Psoas muscle (tissue), 8 donors: ENCODE measurements at places on chromosomes 7 and 10. TPM values are rescaled to one million over a fixed set of nuclear protein-coding genes. Genes with fewer than 3 reads are reported as not detected.

- DNase-seq: no peak
Measured at GRCh38 chr7:81790686-81791085, 20.8 kb upstream of the HGF start.

GRCh38 chr7:124349443-124349842, 316.6 kb upstream of the TMEM229A start:
- no peak for DNase-seq

DNA sequence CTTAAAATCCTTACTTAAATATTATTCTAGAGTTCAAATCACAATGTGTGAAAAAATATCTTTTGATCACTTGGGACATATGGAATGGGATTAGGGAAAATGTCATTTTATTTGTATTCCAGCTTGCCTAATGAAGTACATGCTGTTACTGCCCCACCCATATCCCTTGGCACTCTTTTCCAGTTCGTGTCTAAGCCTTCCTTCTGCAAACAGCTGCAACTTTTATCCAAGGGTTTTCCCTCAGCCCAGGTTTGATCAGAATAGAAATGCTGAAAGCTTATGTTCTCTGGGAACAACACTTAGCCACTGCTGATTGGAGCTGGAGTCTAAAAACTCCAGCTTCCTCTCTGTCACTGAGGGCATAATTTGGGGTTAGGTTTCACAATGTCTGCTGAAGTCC, 214.1 kb upstream of the FAM3C start:
- no peak for DNase-seq

Gene GSTO2
- total RNA-seq: 1.4 TPM

GRCh38 chr7:139774376-139774775, 3.4 kb downstream of the HIPK2 start:
- no peak for DNase-seq

Gene WDFY4
- 0.96 TPM for total RNA-seq

- no peak for DNase-seq
Measured at GRCh38 chr10:97854743-97855142, 5.1 kb downstream of the GOLGA7B start.

Gene ENKUR
- total RNA-seq: not detected

Gene NPS
- not detected for total RNA-seq

DNA sequence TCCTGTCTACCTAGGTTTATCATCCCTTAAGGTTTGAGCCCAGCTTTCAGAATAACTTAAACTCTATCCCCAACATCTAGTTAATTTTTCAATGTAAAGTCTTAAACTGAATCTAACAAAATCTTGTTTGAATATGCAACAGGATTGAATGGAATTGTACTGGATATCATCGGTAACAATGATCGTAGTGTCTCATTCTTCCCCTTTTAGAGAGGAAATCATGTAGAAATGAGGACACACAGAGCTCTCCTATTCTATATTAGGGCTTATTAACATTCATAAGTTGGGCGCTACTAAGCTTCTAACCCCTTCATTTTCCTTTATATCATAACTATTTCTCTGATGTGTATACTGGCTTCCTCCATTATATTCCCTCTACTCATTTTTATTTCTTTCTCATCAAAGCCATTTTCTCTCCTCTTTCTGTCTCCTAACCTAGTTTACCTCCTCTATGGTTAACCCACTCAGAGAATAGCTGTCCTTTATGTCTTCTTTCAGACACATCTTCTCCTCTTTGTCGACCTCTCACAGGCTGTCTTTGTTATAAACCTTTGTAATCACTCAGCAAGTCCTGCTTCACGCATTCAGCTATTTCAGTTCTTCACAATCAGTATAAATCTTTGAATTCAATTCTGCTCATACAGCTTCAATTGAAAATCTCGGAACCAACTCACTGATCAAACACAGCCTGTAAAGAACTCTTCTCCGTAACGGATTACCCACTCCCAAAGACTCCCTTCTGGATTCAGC, 1019.0 kb upstream of the C7orf33 start:
- no peak for DNase-seq

- no peak for DNase-seq
Measured at GRCh38 chr10:106947643-106948042, 216.9 kb downstream of the SORCS1 start.

Gene CYP2C19
- total RNA-seq: not detected

DNA sequence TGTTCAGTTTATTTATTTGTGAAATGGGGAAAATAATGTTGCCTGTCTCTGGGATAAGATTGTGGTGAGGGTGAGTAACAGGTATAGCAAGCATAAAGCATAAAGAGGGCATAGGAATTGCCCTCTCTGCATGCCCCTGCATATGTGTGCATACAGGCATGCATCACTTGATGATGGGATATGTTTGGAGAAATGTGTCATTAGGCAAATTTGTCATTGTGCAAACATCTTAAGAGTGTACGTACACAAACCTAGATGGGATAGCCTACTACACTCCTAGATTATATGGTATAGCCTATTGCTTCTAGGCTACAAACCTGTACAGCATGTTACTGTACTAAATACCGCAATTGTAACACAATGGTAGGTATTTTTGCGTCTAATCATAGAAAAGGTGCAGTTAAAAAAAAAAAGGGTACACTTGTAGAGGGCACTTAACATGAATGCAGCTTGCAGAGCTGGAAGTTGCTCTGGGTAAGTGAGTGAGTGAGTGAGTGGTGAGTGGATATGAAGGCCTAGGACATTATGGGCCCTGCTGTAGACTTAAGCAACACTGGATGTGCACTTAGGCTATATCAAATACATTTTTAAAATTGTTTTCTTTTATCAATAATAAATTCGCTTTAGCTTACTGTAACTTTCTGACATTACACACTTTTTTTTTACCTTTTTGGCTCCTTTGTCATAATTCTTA, 386.5 kb upstream of the ANKRD30A start:
- no peak for DNase-seq

DNA sequence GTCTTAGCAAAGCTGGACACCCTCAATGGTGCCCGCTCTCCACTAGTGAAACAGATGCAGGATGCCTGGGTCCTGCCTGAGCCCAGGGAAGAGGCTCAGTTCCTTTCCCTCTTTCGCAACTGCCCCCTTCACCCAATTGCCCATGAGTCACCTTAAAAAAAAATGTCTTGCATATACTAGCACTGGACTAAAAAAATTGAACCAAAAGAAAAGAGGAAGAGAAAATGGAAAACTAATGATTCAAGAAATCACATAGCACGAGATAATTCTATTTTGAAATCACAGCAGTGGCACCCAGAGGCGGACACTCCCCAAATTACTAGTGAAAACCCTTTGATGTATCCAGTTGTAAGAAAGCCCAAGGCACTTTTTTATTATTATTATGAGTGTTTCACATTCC, 972.5 kb downstream of the LRMDA start:
- no peak for DNase-seq

GRCh38 chr10:120768227-120768626, 82.9 kb upstream of the WDR11 start:
- no peak for DNase-seq

DNA sequence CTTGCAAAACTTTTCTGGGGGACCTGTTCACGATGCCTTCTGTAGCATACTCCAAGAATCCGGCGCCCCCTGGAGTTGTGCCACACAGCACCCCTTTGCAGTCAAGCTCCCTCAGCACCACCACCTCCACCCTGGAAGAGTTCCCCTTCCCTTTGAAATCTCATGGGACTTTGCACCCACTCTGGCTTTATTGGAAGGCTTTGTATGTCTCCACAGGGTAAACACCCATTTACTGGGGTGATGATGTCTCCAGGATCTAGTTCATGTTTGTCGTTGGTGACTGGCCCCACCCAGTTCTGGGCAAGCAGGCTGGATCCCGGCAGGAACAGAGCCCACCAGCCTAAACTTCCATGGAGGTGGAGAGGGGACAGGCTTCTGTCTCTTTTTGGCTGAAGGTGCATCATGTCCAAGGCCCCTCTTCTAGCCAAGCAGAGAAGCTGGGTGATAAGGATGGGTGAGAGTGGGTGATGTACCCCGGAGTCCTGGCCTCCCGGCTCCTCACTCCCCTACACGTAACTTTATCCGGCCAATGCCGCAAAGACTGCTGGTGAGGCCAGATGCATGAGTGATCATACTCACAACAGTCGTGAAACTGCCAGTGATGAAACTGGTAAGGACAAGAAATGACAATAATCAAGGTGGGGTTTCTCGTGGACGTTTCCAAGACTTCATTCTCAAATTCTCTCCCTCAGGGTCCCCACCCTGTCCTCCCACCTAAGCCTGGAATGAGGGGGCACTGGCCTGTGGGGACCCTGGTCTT, 695 bp upstream of the CLDN4 start:
- DNase-seq: no peak

GRCh38 chr10:73408061-73408460, 5.8 kb downstream of the ANXA7 start:
- no peak for DNase-seq

GRCh38 chr7:36151921-36152755, 916 bp upstream of the EEPD1 start:
- DNase-seq: no peak

- DNase-seq: no peak
Measured at GRCh38 chr10:114315566-114316420, 76.7 kb downstream of the VWA2 start.
